Amniotic epithelial cell (primary cell): ENCODE measurements at places on chromosomes 2 and 18.

DNA sequence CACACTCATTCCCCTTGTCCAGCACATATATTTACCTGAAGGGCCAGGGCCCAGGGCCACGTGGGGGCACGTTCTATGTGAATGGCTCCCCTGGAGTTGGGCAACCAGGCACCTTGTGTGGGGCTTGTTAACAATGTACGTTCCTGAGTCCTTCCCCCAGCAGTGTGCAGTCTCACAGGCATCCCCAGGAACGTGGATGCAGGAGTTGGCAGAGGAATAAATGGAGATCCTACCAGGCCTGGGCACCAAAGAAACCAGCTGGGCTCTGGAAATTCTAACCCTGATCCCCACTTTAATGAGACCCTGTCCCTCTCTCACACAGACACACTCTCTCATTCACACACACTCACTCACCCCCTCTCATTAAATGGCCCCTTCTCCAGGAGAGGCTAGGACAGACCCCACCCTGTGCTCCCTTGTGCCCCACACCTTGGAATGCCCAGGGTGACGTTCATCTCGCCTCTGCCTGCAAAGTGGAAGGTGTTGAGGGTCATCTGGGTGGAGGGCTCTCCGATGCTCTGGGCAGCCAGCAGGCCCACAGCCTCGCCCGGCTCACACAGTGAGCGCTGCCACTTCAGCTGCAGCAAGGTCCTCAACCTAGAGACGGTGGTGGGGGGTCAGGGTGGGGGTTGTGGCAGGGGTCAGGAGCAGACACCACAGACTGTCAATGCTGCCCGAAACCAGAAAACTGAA lies 65.6 kb downstream of the POLR1A start:
- no peak for DNase-seq

GRCh38 chr2:43461453-43462073 lies 134.3 kb downstream of the THADA start:
- DNase-seq: no peak

- no peak for DNase-seq
These were observed 221.3 kb upstream of the RAB6C start for GRCh38 chr2:129757915-129758783.

- DNase-seq: no peak
These were observed 139.7 kb downstream of the BCL11A start for GRCh38 chr2:60413814-60414168.

GRCh38 chr18:34723143-34723542 lies 13.0 kb downstream of the DTNA start:
- DNase-seq: no peak

GRCh38 chr2:1591978-1592907 lies 152.1 kb downstream of the PXDN start:
- peak; percentile 90 for DNase-seq

- no peak for DNase-seq
These were observed 24.4 kb downstream of the ABHD3 start for GRCh38 chr18:21680161-21680560.
